ENCODE measurements at places on chromosomes 2 and 18. TPM values are rescaled to one million over a fixed set of nuclear protein-coding genes. Genes with fewer than 3 reads are reported as not detected.

GRCh38 chr2:58110765-58111164 lies 64.2 kb downstream of the VRK2 start:
- no peak for DNase-seq

DNA sequence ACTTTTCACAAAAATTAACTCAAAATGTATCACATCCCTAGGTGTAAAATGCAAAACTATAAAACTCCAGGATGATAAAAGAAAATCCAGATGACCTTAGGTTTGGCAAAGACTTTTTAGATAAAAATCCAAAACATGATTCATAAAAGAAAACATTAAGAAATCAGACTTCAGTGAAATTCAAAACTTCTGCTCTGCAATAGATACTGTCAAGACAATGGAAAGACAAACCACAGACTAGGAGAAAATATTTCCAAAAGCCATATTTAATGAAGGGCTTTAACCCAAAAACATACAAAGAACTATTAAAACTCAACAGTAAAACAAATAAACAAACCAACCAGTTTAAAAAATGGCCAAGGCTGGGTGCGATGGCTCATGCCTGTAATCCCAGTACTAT lies 173.6 kb upstream of the SPOPL start:
- no peak for DNase-seq

- no peak for DNase-seq
Measured at GRCh38 chr2:181394741-181395437, 62.3 kb upstream of the ITGA4 start.

- no peak for DNase-seq
Measured at GRCh38 chr2:12326449-12327190, 390.1 kb upstream of the TRIB2 start.

GRCh38 chr18:44450226-44450625 lies 230.5 kb upstream of the SETBP1 start:
- no peak for DNase-seq

- no peak for DNase-seq
Measured at GRCh38 chr2:205806143-205806905, 124.0 kb downstream of the NRP2 start.

- DNase-seq = no peak
Measured at GRCh38 chr18:59202258-59202820, 17.6 kb upstream of the GRP start.

DNA sequence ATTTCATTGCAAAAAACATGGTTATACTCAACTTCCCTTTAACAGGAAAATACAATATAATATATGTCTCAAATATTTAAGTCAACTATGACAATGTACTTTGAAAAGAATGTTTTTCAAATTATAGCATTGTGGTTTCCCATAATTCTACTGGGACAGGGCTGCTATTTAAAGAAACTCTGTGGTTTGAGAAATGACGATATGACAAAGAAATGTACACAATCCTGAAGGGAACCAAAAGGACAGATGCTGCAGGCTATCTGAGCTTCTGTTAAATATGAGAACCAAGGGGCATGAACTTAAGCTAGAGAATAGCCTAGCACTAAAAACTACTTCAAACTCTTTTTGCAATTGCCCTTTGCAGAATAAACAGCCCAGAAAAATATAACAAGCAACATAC lies 415.9 kb downstream of the GRB14 start:
- DNase-seq = peak; percentile 75

- peak; percentile 26 for DNase-seq
Measured at GRCh38 chr18:48137374-48138081, 207.1 kb upstream of the SMAD2 start.

DNA sequence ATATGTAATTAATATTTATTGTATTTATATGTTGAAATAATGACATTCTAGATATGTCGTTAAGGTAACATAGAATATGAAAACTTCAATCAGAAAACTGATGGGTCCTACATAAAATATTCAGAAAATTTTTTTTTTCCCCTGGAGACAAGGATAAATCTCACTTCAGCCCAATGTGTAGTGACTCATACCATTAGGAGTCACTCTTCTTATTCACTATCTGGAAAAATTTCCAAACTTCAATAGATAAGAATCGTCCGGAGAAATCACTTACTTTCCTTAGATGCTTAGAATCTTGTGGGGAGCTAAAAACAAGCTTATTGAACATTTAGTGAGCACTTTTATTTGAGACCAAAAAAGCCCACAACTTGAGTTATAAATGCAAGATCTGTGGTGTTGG lies 4.6 kb downstream of the SERPINB13 start:
- DNase-seq = no peak

DNA sequence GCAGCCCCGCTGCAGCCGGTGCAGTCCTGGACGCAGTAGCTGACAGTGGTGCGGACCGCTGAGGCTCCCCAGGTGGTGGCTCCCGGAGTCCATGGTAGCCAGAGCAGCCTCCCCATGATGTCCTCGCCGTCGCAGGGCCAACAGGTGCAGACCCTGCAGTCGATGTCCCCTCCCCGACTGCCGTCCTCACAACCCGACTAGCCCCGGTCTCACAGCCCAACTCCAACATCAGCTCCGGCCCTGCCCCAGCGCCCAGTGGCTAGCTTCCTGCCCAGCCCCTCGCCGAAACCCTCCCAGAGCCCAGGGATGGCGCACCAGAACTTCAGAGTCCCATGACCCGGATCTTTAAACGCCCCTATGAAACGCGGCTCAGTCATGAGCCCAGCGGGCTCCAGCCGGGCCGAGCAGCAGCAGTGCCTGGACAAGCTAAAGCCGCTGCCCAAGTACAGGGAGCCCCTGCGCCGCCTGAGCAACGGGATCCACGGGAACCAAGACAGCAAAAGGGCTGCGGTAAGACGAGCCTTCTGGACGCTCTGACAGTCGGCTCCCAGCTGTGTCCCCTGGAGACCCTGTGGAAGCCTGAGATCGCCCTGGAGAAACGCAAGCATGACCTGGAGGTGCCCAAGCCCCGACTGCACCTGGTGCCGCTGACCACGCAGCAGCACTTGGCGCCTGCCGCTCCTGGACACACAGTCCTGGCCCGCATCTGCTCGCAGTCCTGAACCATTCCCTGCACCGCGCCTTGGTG lies 53.8 kb upstream of the TUBA3E start:
- no peak for DNase-seq

DNA sequence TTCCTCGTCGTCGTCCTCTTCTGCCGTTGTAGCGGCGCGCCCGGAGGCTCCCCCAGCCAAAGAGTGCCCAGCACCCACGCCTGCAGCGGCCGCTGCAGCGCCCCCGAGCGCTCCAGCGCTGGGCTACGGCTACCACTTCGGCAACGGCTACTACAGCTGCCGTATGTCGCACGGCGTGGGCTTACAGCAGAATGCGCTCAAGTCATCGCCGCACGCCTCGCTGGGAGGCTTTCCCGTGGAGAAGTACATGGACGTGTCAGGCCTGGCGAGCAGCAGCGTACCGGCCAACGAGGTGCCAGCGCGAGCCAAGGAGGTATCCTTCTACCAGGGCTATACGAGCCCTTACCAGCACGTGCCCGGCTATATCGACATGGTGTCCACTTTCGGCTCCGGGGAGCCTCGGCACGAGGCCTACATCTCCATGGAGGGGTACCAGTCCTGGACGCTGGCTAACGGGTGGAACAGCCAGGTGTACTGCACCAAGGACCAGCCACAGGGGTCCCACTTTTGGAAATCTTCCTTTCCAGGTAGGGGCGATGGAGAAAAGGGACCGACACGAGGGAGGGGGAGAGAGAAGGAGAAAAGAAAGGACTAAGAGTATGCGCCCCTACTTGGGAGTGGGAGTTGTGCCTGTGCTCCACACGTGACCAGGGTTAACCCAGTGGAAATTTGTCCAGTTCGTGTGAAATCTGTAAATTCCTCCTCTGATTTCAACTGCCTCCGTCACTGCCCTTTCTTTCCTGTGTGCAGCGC lies 800 bp downstream of the HOXD13 start:
- peak; percentile 30 for DNase-seq

GRCh38 chr2:183948861-183949260 lies 649.5 kb upstream of the ZNF804A start:
- no peak for DNase-seq

GRCh38 chr2:240593026-240593702 lies 6.6 kb downstream of the CAPN10 start:
- DNase-seq = no peak

- DNase-seq = no peak
Measured at GRCh38 chr2:59181347-59181746, 940.2 kb upstream of the FANCL start.

Gene TTLL4
- total RNA-seq = 19.5 TPM

Gene KCNG3
- 0.12 TPM for total RNA-seq
